ENCODE measurements at places on chromosomes 6 and 20. TPM values are rescaled to one million over a fixed set of nuclear protein-coding genes. Genes with fewer than 3 reads are reported as not detected.

- no peak for DNase-seq
Measured at GRCh38 chr6:52497652-52498408, 77.7 kb downstream of the EFHC1 start.

DNA sequence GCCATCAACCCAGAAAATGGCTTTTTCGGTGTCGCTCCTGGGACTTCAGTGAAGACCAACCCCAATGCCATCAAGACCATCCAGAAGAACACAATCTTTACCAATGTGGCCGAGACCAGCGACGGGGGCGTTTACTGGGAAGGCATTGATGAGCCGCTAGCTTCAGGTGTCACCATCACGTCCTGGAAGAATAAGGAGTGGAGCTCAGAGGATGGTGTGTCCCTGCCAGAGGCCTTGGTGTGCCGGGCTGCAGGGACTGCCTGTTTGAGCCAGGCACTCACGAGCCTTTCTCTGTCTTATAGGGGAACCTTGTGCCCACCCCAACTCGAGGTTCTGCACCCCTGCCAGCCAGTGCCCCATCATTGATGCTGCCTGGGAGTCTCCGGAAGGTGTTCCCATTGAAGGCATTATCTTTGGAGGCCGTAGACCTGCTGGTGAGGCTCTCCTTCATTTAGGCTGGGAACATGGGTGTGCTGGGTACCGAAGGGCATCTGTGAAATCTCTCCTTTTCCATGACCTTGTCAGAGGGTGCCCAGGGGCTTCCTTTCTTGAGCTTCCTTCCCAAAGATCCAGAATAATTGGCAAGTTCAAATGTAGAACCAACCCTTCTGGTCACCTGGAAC, 3.4 kb downstream of the PCK1 start:
- no peak for DNase-seq

DNA sequence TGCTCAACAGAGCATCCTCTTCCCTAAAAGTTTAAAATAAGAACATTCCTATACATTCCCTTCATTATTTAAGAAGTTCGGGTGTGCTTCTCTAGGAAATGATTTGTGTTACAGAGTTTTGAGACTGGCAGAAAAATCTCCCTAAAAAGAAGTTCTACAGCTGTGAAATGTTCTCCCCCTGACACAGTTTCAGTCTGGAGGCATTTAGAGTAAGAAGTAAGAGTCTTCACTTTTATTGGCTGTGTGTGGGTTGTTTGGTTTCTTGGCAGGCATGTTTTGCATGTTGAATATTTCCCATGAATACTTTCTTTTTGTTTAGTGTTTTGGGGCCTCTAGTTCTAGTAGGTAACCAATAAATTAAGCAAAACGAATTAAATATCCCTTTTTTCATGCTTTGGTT, 195.9 kb downstream of the TENT5A start:
- no peak for DNase-seq

The GPLD1 gene
- 4.9 TPM for total RNA-seq

DNA sequence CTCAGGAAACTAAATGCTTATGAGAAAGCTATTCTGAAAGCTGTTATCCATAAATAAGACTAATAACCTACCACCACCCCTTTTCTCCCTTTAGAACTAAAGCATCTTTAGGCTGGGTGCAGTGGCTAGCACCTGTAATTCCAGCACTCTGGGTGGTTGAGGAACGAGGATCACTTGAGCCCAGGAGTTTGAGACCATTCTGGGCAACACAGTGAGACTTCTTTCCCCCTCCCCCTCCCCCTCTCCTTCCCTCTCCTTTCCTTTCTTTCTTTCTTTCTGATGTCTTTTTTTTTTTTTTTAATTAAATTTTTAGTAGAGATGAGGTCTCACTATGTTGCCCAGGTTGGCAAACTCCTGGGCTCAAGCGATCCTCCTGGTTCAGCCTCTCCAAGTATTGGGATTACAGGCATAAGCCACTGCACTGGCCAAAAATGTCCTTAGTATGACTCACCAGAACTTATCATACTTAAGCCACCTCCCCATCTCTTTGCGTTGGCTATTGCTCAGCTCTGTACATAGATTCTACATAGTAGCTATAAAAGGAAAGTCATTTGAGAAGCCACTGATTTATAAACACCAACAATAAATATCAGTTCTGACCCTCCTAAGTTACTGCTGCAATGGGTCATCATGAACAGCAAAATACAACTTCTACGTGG, 54.8 kb upstream of the SPDEF start:
- no peak for DNase-seq

The MDFI gene
- 15.2 TPM for total RNA-seq

GRCh38 chr6:136923116-136923953, 1.2 kb downstream of the SLC35D3 start:
- no peak for DNase-seq

- no peak for DNase-seq
Measured at GRCh38 chr20:1462001-1462400, 4.6 kb downstream of the NSFL1C start.

GRCh38 chr6:71127374-71127773, 161.2 kb upstream of the OGFRL1 start:
- no peak for DNase-seq

GRCh38 chr6:24949020-24949569, 13.3 kb upstream of the RIPOR2 start:
- no peak for DNase-seq

GRCh38 chr6:25661129-25661779, 9.2 kb downstream of the SCGN start:
- DNase-seq: no peak

GRCh38 chr6:13519839-13520238, 32.4 kb upstream of the GFOD1 start:
- DNase-seq: no peak

GRCh38 chr20:8361006-8361652, 229.1 kb downstream of the PLCB1 start:
- DNase-seq: no peak
